A549 treated with RU486 at 1 μM for 4 hours (cell line): ENCODE measurements at places on chromosomes 6 and 20. TPM values are rescaled to one million over a fixed set of nuclear protein-coding genes. Genes with fewer than 3 reads are reported as not detected.

Gene CABLES2
- total RNA-seq, result 3.6 to 5.6 TPM (median 4.8 TPM) in 5 replicates

Gene CEP250
- total RNA-seq, result 21.8 to 25.4 TPM (median 23.2 TPM) in 5 replicates

Gene PRPH2
- total RNA-seq, result not detected in 5 replicates

Gene RWDD1
- total RNA-seq, result 18.4 to 41.6 TPM (median 36.8 TPM) in 5 replicates

Gene NPBWR2
- total RNA-seq, result not detected in 5 replicates

Gene OSER1
- total RNA-seq, result 48.4 to 53.3 TPM (median 49.6 TPM) in 5 replicates
